ENCODE measurements at places on chromosomes 6 and 20.

GRCh38 chr6:12119085-12119588 lies 107.0 kb downstream of the HIVEP1 start:
- no peak for DNase-seq

- DNase-seq: no peak
Observed at GRCh38 chr20:33875055-33875454, 63.9 kb downstream of the CHMP4B start.

- DNase-seq: peak; percentile 67
Observed at GRCh38 chr20:43975096-43975768, 60.6 kb downstream of the TOX2 start.

DNA sequence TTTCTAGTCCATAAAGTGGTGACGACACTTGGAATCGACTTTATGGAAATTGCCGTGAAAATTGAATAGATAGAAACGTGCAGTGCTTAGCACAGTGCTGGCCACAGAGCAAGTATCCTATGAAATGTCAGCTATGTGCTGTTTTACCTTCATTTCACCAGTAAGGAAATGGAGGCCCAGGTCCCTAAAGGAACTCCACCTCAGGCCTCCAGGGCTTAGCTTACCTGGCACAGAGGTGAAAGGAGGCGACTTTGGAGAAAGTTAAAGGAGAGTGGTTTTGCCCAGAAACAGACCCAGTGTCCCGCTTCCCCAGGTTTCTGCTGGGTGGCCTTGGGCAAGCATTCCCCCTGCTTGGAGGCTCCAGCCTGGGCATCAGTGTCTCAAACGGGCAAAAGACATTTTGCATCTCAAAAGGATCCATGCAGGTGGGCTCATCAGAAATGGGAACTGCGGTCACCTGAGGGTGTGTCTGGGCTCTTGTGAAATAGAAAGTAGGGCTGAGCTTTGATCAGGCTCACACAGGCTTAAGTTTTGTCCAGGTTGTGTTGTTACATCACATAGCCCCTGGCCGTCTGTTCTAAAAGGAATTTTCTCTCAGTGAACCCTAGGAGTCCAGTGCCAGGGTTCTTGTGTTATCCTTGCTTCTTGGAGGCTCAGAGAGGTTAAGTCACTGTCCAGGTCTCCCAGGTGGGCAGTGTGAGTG lies 6.8 kb upstream of the TULP1 start:
- DNase-seq: no peak

- peak; percentile 26 for DNase-seq
Observed at GRCh38 chr20:36086767-36087166, 67.8 kb upstream of the EPB41L1 start.
